ENCODE measurements at places on chromosomes 13 and 19.

DNA sequence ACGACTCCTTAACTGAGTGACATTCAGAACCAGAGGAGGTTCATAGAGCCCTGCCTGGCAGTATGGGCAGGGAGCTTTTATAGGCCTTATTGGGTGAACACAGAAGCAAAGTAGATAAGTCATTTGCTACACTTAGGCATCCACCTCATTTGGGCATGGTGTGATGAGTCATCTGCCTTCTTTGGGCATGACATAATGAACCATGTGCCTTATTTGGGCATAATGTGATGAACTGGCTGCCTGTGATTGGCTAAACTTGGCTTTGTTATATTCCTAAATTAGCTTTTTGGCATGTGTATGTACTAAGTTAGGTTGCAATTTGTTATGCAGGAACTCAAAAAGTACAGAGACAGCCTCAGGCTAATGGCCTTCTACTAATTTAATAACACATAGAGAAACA lies 2210.2 kb upstream of the PCDH20 start:
- no peak for DNase-seq

DNA sequence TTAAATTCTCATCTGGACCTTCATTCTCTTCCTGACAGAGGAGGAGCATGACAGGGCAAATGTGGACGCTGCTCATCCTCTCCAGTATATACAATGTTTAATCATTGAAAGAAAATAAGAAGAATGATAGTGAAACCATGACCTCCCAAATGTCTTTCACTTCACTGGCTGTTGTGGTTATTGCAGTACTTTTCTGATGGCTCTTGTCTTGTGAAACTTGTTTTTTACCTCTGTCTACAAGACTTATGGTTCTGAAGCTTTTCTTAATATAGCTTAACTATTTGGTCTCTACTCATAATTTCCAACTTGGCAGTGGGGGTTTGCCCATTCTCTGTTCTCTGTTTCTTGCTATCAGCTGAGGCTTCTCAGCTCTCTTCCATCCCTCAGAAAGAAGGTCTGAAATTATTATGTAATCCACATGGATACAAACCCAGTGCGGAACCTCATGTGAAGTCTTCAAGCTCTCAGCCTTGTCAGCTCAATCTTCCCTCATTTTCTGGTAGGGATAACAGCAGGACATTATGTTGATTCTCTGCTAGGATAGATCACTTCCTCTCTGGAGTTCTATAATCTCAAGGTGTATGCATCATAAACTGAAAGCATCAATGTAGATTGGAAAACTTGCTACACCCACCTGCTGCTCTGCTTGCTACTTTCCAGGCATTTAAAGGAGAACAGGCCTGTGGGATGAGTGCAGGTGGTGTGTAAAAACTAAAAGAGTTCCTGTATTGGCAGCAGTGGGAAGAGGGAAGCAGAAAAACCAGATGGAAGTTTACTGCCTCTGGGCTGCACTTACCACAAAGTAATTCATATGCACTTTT lies 250.3 kb upstream of the HTR2A start:
- no peak for DNase-seq

DNA sequence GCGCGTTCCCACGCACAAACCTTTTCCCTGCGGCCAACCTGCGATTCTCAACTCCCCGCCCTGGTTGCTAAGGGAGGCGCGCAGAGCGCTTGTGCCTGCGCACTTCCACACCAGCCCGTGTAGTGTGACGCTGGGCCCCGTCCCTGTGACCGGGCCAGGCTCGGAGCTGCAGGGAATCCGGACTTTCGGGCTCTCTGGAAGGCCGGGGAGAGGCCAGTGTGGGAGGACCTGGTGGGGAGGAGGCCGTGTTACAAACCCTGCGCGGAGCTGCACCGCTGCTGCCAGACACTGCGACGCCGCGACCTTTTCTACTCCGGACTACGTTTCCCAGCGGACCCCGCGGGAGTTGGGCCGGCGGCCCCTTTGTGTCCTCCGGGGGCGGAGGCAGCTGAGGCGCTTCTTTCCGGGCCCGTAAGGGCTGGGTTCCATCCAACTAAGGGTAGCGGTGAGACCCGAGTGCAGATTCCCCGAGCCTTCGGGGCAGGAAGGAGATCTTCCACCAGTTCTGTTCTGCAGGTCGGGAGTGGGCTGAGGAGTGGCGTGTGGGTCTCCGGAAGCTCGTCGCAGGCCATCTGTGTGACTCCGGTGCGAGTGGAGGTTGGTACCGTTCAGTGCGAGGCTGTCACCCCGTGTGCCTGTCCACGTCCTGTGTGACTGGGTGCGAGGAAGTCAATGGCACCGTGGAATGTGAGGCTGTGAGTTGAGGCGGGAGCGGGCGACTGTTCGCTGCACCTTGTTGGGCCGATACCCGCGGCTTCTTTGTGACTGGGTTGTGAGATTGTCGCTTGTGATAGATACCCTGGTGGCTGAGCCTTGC lies at the start of gene ZNF570:
Gene ZNF570, plus strand, starts transcription at position 396 of the 817 bp plus-strand sequence. CDS start 999 bp downstream, outside the sequence.
- no peak for DNase-seq

DNA sequence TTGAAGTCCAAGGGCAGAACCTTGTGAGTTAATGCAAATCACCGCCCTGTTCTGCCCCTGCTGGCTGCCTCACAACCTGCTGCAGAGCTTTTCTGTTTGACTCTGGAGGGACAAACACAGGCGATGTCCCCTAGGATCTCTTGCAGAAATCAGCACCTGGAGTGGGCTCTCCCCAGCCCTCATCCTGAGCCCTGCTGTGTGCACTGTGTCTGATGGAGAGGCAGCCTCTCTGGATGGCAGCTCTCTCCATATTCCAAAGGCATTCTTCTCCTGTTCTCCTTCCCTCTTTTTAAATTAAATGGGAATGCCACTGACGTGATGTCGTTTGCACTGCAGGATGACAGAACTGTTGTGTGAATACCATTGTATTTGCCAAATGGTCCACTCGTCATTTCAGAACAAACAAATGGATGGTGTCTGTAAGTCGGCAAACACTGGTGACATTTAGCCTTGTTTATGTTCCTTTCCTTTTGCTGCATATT lies 184.1 kb downstream of the ZNF536 start:
- no peak for DNase-seq

GRCh38 chr19:10730932-10731331 lies 13.1 kb downstream of the DNM2 start:
- DNase-seq, result no peak

GRCh38 chr19:51138549-51138979 lies 3.5 kb upstream of the SIGLEC7 start:
- DNase-seq, result no peak

GRCh38 chr13:95560387-95560786 lies 7.9 kb downstream of the CLDN10 start:
- no peak for DNase-seq

GRCh38 chr13:111652676-111653075 lies 332.2 kb downstream of the TEX29 start:
- DNase-seq, result no peak

DNA sequence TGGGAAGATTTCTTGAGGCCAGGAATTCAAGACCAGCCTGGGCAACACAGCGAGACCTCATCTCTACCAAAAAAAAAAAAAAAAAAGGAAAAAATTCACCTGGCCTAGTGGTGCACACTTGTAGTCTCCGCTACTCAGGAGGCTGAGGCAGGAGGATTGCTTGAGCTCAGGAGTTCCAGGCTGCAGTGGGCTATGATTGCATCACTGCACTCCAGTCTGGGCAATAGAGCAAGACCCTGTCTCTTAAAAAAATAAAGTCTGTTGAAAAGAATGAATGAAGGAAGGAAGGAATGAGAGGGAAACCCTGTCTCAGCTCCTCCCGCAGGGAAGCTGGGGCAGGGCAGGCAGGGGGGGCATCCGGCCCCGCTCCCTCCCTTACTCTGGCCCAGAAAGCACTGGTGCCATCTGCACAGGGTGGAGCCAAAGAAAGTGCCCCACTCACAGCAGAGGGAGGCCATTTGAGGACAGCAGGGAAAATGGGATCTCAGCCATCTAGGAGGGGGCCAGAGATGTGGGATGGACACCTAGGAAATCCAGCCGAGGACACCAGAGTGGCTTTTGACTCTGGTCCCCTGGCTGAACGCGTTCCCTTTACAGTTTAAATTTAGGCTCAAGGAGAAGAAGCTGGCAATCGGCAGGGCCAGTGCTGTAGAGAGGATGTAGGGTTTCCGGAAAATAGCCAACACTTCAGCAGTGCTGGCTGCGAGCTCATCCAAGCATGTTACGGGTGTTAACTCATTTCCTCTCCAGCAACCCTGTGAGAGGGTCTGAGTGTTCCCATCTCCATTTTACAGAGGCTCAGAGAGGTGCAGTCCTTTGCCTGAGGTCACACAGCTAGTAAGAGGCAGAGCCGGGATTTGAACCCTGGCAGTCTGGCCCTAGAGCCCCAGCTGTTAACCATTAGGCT lies 3.6 kb upstream of the HPN start:
- DNase-seq, result peak; percentile 15

Data from ACHN (cell line).